ENCODE measurements at places on chromosomes 1 and 21.
A peak's percentile ranks its signal among the peaks of the same experiment; 100 is the strongest.

GRCh38 chr1:161952607-161953172 is 71.0 kb downstream of the OLFML2B start:
- no peak for DNase-seq

- no peak for DNase-seq
These were observed 519.7 kb upstream of the PRMT6 start for GRCh38 chr1:106536741-106537140.

- DNase-seq: no peak
These were observed 5.7 kb upstream of the ZNF683 start for GRCh38 chr1:26378088-26378878.

- DNase-seq: no peak
These were observed 102.7 kb downstream of the ZNF281 start for GRCh38 chr1:200306944-200307754.

- DNase-seq: peak; percentile 78
These were observed at the start of gene ZBTB8A for GRCh38 chr1:32538887-32539583. Gene ZBTB8A, plus strand, starts transcription at chr1:32539427. Its CDS starts 53,505 bp downstream, at chr1:32592932.

GRCh38 chr1:180611016-180611930 is 20.5 kb upstream of the XPR1 start:
- no peak for DNase-seq

GRCh38 chr1:121558514-121558913 is 373.7 kb downstream of the SRGAP2C start:
- DNase-seq: no peak

GRCh38 chr1:184568148-184568547 is 181.3 kb downstream of the C1orf21 start:
- DNase-seq: no peak

- no peak for DNase-seq
These were observed 14.5 kb downstream of the SSU72 start for GRCh38 chr1:1560178-1560577.

GRCh38 chr21:44019568-44019958 is 7.5 kb downstream of the TRAPPC10 start:
- DNase-seq: no peak

- no peak for DNase-seq
These were observed 10.9 kb downstream of the TMPRSS2 start for GRCh38 chr21:41497008-41497407.

- no peak for DNase-seq
These were observed 19.1 kb downstream of the CDC42BPA start for GRCh38 chr1:227299241-227299627.

- peak; percentile 48 for DNase-seq
These were observed 1.9 kb downstream of the ITPKB start for GRCh38 chr1:226736908-226737818.

- DNase-seq: no peak
These were observed 73.3 kb upstream of the SLC44A3 start for GRCh38 chr1:94746635-94747525.

GRCh38 chr1:27166929-27167328 is 12.0 kb upstream of the SLC9A1 start:
- no peak for DNase-seq

DNA sequence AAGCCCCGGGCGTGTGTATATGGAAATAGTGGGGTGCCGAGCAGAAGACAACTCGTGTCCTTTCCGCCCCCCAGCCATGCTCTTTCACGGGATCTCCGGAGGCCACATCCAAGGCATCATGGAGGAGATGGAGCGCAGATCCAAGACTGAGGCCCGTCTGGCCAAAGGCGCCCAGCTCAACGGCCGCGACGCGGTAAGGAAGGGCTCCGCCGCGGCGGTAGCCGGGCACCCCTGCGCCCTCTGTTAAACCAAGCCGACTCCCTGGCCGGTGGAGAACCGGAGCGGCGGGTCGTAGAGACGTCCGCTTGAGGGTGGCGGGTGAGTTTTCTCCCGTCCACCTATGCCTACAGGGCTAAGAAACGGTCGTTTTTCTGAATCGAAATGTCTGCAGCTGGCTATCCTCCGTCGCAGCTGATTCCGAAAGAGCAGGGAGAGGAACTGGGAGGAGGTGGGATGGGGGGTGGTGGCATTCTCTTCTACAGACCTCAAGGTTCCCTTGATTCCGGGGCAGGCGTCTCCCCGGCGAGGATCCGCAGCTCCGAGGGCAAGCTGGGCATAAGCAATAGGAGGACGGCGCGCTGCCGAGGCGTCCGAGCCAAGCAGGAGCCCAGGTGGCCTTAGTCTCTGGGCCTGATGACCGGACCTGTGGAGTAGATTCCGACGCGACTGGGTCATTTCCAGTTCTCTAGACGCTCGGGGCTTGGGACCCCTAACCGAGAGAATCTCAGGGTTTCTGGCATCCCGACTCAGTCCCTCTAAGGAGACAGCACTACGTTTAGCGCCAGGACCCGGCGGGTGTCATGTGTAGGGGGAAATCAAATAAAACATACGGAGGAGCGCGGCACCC is 856 bp downstream of the LHX9 start:
- DNase-seq: no peak

- peak; percentile 22 for DNase-seq
These were observed 330.9 kb downstream of the S1PR1 start for GRCh38 chr1:101567582-101568189.

DNA sequence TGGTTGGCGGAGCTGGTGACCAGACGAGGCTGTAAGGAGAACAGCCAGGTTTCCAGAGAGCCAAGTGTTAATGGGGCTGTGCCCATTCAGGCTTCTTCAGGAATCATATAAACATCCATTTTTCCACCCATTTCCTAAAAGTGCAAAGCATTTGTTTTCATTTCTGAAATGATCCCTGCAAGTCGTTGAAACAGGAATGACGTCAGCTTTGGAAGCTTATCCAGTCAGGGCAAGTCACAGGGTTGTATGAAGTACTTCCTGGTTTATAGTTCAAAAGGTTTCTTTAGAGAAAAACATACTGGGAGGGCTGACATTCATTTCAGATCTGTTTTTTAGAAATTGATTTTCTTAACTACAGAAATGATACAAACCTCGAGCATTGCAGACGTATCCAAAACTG is 29.2 kb downstream of the IGSF5 start:
- no peak for DNase-seq

DNA sequence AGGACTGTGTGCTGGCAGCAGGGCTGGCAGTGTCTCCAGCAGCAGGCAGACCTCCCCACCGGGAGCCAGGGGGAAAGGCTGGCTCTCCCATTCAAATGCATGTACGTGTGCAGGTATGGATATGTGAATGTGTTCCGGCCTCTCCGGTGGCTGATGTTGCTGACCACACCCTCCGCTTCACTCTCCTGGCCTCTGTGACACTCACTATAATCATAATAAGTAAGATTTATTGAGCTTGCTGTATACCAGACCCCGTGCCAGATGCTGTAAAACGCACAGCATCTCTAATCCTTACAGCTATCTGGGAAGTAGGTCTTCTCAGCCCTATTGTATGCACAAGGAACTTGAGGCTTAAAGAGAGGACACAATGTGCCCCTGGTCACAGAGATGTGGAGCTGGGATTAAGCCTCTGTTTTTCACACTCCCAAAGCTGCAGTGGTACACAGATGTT is 20.5 kb upstream of the ARTN start:
- DNase-seq: no peak

- DNase-seq: peak; percentile 89
These were observed 3.8 kb downstream of the CELSR2 start for GRCh38 chr1:109252893-109253802.

DNA sequence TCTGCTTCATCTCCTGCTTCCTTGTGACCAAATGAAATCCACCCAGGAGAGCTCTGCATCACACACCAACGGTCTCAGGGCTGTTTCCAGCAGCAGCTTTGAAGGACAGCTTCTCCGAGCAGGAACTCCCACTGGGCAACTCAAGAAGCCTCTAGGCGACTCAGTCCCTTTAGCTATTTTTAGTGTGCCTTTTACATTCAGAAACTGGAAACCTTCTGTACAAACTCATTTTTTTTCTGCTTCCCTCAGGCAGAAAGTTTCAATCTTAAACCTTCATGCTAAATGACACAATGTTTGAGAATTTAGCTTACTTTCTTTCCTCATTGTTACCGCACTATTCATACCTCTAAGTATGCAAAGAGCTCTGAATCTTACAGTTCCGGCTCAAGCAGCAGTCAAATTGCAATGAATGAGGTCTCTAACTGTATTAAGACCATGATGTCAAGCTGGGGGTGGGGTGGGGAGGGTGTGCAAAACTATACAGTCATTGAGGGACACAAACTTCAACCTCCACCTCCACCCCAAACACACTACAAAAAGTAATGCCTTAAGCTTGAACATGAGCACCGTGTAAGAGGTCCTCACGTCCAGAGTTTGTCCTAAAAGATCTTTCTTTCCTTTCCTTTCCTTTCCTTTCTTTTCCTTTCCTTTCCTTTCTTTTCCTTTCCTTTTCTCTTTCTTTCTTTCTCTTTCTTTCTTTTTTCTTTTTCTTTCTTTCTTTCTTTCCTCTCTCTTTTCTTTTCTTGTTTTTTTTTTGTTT is 16.4 kb upstream of the TARBP1 start:
- no peak for DNase-seq

DNA sequence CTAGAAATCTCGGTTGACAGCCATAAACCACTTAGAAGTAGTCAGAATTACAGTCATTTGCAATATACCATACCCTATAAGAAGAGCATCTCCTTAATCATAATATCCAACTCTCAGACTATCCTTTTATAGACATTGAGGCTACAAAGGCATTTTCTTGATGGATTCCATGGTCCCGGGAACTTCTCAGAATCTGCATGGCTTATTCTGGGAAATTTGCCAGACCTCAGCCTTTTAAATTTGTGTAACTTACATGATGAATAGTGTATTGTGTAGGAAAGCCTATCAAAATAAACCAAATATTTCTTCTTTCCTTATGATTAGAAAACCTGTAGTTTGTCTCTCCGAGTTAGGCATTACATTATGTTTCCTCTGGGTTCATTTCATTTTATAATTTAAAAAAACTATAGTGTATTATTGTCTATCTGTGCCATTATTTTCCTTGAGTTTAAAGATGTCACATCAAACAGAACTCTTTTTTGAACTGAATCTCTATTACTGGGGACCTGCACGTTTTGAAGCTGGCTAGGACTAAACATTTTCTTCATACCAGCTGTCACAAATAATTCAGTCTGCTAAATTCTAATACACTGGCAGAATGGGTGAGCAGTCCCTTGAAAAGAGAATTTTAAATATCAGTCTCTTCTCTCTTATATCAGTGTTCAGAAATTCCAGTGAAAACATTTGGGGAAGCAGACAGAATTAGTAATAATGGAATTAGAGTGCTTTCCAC is 102.9 kb downstream of the GABPA start:
- DNase-seq: no peak

DNA sequence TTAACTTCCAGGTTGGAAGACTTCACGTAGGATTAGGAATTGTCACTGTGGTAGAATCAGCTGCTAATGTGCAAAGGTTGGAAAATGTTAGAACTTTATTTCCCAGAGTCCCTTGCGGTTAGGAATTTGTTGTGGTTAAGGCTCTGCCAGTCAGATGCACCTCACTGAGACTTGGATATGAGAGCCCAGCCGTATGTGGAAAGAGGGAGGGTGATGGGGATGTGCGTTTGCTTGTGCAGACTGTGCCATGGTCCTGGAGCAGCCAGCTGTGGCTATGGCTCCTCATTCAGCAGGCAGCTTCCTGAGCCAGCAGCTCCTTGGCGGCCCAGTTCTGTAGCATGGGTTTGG is 12.5 kb downstream of the S100A10 start:
- DNase-seq: no peak

DNA sequence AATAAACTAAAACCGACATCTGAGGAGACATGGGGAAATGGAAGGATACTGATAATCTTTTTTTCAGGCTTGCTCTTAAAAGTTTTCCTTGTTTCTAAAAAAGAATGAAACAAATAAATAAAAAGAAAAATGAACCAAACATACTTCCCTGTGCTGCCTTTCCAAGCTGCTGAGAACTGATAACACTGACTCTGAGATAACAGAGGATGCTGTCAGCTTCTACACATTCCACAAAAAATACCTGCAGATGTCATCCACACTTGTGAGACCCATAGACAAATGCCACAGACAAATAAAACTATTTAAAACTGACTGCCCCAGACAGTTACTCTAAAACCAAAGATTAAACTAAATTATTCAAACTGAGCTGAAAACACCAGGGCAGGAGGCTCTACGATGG is 12.0 kb upstream of the OR6K3 start:
- DNase-seq: no peak

- peak; percentile 38 for DNase-seq
These were observed 280.7 kb downstream of the LMX1A start for GRCh38 chr1:165075725-165076370.

- no peak for DNase-seq
These were observed 15.7 kb downstream of the SSR2 start for GRCh38 chr1:156004843-156005584.

DNA sequence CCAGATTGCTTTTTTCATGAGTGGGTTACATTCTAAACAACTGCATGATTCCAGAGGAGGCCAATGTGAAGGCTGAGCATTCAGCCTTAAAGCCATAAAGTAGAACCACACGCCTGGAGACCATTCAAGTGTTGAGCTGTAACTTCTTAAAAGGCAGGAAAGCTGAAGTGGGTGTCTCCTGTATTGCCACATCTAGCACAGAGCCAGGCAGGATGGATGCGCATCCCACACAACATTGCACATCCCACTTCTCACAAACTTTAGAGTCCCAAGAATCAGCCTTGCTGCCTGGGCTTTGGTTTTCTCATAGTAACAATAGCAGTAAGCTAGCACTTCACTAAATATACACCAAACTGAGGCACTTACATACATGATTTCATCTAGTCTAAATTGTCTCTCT is 151.7 kb downstream of the DAB1 start:
- DNase-seq: no peak

All from NCI-H1694 (cell line).